Suppressor macrophage (primary cell): ENCODE measurements at places on chromosomes 1 and 21.

GRCh38 chr1:169499807-169500206, 14.1 kb upstream of the SLC19A2 start:
- DNase-seq = no peak

GRCh38 chr1:158407092-158407491, 7.8 kb upstream of the OR10T2 start:
- DNase-seq = no peak

GRCh38 chr1:9690440-9691107, 39.0 kb downstream of the PIK3CD start:
- no peak for DNase-seq

DNA sequence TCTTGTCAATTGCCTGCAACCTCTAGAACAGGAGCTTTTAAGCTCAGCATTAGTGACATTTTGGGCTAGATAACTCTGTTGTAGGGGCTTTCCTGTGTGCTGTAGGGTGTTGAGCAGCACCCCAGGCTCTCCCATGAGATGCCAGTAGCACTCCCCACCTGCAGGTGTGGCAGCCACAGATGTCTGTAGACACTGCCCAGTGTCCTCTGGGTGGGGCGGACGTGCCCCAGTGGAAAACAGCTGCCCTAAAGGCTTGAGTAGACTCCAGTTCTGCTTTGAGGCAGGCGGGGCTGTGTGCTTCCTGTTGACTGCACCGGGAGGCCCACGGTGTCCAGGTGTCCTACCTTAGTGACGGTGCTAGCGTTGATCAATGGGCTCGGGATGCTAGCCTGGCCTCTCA, 16.9 kb upstream of the PWP2 start:
- no peak for DNase-seq

DNA sequence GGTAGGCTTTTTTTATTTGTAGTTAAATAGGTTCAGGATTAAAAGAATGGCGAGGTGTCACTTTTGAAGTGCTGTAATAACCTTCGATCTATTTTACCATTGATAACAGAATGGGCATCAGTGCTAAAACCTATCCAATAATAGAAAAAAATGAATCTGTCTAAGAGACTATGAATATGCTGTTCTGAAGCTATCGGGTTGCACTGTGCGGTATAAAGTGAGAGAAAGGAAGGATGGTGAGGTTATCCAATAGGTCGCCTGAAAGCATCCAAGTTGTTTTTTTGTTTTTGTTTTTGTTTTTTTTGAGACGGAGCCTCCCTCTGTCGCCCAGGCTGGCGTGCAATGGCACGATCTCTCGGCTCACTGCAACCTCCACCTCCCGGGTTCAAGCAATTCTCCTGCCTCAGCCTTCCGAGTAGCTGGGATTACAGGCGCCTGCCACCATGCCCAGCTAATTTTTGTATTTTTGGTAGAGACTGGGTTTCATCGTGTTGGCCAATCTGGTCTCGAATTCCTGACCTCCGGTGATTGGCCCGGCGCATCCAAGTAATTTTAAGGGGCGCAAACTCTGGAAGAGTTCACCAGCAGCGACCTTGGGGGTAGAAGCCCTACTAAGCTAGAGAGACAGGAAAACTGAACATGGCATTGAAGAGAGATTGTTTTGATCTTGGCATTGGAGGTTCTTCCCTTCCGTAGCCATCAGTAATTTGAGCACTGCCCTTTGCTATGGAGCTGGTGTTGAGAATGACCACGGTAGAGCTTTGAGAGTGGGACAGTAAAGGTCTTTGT, 8.7 kb upstream of the MDM4 start:
- DNase-seq = peak; percentile 71

- DNase-seq = peak; percentile 81
These were observed 559 bp downstream of the BACH1 start for GRCh38 chr21:29299046-29299915.
